T-helper 17 cell (primary cell): ENCODE measurements at places on chromosomes 2 and 18. TPM values are rescaled to one million over a fixed set of nuclear protein-coding genes. Genes with fewer than 3 reads are reported as not detected.

The SPR gene
- 0.60 TPM for total RNA-seq

The AUP1 gene
- total RNA-seq, result 139 TPM

The GPR45 gene
- total RNA-seq, result not detected

The BMP10 gene
- not detected for total RNA-seq

The FER1L5 gene
- not detected for total RNA-seq

The ALPP gene
- total RNA-seq, result 0.45 TPM

The LRATD1 gene
- total RNA-seq, result not detected

The ACMSD gene
- total RNA-seq, result not detected
